ENCODE measurements at places on chromosomes 5 and 9.

DNA sequence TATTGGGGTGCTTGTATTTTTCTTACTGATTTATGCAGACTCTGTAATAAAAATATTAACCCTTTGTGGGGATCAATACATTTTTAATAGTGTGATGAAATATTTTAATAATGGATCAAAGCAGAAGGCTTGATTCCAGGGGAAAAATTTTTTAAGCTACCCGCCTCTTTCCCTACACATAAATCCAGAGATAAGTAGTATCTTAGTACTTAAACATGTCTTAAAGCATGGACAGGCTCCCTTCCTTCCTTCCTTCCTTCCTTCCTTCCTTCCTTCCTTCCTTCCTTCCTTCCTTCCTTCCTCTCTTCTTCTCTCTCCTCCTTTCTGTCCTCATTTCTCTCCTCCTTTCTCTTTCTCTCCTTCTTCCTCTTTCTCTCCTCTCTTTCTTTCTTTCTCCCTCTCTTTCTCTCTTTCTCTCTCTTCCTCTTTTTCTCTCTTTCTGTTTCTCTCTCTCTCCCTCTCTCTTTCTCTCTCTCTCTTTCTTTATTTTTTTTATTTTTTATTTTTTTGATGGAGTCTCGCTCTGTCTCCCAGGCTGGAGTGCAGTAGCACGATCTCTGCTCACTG, 78.0 kb upstream of the SPRY4 start:
- H3K27ac ChIP-seq, result no peak overlapping the region
- no peak overlapping the region for H3K4me3 ChIP-seq
- H3K27me3 ChIP-seq, result no peaks in the 10 kb centered on the region
- H3K4me1 ChIP-seq, result peaks cover 12% of the 10 kb centered on the region

- H3K4me3 ChIP-seq, result no peak overlapping the region
- no peaks in the 10 kb centered on the region for H3K4me1 ChIP-seq
- H3K27me3 ChIP-seq, result no peaks in the 10 kb centered on the region
- DNase-seq, result no peak
- peak overlapping the region; percentile 10 for H3K27ac ChIP-seq
These were observed 178.3 kb downstream of the DEPDC1B start for GRCh38 chr5:60521376-60522291.

- peak; percentile 48 for DNase-seq
- no peak overlapping the region for H3K4me3 ChIP-seq
- no peaks in the 10 kb centered on the region for H3K27me3 ChIP-seq
- H3K36me3 ChIP-seq, result peaks cover 8% of the 10 kb centered on the region
- H3K4me1 ChIP-seq, result peaks cover 16% of the 10 kb centered on the region
These were observed 11.1 kb downstream of the FGF1 start for GRCh38 chr5:142674531-142675469.

DNA sequence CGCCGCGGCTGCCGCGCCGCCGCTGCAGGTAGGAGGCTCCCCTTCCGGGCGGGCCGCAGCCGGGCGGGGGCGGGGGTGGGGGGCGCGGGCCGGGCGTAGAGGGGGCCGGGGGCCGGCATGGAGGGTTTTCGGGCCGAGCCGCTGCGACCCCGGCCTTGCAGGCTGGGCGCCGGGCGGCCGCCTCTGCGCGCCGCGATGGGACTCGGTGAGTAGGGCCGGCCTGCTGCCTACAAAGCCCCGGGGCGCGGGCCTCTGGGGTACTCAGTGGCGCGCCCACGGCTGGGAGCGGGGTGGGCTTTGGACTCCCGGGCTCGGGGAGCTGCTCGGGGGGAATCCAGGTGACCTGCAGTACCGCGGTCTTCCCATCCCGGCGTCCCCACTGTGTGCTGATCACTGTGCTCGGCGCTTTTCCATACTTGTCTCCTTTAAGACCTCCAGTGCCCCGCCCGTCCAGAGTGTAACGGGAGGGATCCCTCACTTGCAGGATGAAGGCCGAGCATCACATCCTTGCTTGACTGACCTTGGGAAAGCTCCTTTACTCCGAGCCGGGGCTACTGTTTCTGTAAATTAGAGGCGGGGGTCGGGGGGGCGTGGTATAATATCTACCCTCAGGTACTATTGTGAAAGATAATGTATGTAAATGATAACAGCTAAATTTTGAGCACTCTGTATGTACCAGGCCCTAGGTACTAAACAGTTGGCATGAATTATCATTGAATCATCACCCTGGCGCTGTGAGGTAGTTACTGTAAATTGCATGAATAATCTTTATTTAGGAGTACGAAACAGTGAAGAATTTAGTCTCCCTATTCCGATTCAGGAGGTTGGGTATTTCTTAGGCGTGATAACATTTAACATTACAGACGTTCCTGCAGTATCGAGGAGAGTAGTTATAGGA, 672 bp downstream of the MSANTD3 start:
- H3K36me3 ChIP-seq, result no peaks in the 10 kb centered on the region
- DNase-seq, result peak; percentile 52
- no peaks in the 10 kb centered on the region for H3K27me3 ChIP-seq
- peaks cover 14% of the 10 kb centered on the region for H3K4me1 ChIP-seq
- peak overlapping the region; percentile 77 for H3K27ac ChIP-seq

- DNase-seq, result peak; percentile 36
- no peak overlapping the region for H3K27ac ChIP-seq
- no peaks in the 10 kb centered on the region for H3K4me1 ChIP-seq
- H3K36me3 ChIP-seq, result peaks cover 74% of the 10 kb centered on the region
These were observed 78.1 kb downstream of the PHF2 start for GRCh38 chr9:93654351-93654961.

DNA sequence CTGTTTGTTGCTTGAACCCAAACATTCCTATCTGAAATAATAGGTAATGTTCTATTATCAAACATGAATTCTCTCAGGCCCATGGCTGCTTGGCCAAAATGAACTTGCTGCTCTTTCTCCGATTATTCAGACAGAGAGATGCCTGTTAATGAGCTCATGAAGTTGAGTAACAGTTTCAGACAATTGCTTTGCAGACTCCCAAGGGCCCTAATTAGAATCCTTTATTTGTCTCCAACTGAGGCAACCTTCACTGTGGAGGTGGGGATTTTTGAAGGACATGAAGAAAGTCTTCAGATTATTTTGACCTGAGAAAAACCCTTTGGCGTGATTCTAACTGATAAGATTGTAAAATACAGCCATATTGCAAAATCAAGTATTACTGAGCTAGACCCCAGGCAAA, 466.7 kb downstream of the NFIB start:
- H3K4me3 ChIP-seq, result no peak overlapping the region
- no peaks in the 10 kb centered on the region for H3K27me3 ChIP-seq
- no peaks in the 10 kb centered on the region for H3K4me1 ChIP-seq
- no peak for DNase-seq

DNA sequence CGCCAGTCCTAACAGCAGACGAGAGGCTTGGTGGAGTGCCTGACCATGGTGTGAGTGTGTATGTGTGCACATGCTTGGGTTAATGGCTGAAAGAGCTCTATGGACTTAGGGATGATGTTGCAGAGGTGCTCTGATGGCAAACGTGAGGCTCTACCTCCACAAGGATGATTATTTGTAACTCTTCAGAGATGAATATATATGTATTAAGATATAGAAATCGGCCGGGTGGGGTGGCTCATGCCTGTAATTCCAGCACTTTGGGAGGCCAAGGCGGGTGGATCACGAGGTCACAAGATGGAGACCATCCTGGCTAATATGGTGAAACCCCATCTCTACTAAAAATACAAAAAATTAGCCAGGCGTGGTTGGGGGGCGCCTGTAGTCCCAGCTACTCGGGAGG, 253.4 kb upstream of the CDH18 start:
- H3K36me3 ChIP-seq, result no peaks in the 10 kb centered on the region
- no peaks in the 10 kb centered on the region for H3K4me1 ChIP-seq
- H3K4me3 ChIP-seq, result no peak overlapping the region

GRCh38 chr5:18091142-18091541, 456.9 kb downstream of the TAF11L14 start:
- H3K36me3 ChIP-seq, result no peaks in the 10 kb centered on the region
- H3K27ac ChIP-seq, result no peak overlapping the region
- DNase-seq, result no peak
- no peaks in the 10 kb centered on the region for H3K27me3 ChIP-seq
- H3K4me1 ChIP-seq, result no peaks in the 10 kb centered on the region
- H3K4me3 ChIP-seq, result no peak overlapping the region

DNA sequence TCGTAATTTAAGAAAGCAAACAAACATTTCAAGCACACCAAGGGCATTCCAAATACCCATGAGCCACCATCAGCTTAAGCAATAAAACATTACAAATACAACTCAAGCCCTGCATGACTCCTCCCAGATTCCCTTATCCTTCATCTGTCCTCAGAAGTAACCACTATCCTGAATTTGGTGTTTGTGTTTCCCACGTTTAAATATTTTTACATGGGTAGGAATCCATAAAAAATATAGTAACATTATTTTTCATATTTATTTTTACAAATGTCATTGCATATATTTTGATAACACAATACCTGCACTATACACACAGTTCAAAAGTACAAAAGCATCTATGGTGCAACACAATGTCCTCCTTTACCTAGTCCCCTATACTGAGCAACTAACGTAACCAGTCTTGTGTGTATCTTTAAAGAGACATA, 6.4 kb downstream of the PRKAA1 start:
- H3K4me3 ChIP-seq, result no peak overlapping the region
- H3K4me1 ChIP-seq, result peaks cover 33% of the 10 kb centered on the region
- H3K27ac ChIP-seq, result no peak overlapping the region
- no peaks in the 10 kb centered on the region for H3K36me3 ChIP-seq

All from heart left ventricle (tissue), 16 donors.